ENCODE measurements at places on chromosomes 2 and 18.

DNA sequence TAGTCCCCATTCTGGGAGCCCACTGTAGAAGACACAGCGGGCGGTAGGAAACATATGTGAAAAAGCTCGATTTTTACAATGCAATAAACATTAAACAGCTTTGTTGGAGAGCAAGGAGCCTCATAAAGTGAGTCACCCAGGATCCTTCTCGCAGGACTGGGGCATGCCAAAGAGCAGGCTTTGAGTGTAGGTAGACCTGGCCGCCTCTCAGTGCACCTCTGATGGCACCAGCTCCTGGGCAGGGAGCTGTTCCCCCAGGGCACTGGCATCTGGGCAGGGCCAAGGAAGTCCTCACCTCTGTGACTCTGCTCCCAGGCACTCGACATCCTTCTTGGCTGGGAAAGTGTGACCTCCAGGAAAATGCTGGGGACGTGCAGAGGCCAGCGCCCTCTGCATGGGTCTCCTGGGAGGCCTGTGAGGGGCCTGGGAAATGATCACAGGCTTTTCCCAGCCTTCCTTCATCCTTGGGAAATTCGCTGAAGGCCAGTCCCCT, 94.2 kb downstream of the POLR1A start:
- DNase-seq, result no peak

- no peak for DNase-seq
These were observed 38.0 kb downstream of the COA5 start for GRCh38 chr2:98570356-98570755.

GRCh38 chr2:158269143-158269542, 167.5 kb downstream of the UPP2 start:
- DNase-seq, result no peak

DNA sequence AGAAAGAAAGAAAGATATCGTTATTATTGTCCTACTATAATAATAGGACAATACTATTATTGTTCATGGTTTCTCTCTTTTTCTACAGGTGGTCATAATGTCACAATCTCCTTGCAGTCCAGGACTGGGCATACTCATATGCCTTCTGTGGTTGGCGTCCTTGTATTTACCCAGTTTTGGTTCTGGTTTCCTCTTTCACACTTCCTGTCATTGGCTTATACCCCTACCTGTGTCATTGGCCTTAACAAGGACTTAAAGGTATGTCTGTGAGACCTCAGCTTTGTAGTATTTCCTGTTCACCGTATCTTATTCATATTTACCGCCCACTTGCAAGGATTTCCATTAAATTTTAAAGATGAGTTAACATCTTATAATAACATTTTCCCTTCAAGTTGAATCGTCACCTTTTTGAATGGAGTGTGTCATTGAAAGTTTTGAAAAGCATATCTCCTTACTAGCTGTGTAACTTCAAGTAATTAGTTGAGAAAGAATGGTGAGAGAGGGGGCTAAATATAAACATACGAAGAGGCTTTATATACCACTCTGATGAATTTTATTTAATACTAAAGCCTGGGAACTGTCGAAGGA, 36.5 kb upstream of the HTR2B start:
- no peak for DNase-seq

GRCh38 chr2:49973917-49974368, 819.6 kb upstream of the FSHR start:
- no peak for DNase-seq

All from AG04449 (cell line).